Fibroblast of skin of left biceps (primary cell): ENCODE measurements at places on chromosomes 13 and 19.

DNA sequence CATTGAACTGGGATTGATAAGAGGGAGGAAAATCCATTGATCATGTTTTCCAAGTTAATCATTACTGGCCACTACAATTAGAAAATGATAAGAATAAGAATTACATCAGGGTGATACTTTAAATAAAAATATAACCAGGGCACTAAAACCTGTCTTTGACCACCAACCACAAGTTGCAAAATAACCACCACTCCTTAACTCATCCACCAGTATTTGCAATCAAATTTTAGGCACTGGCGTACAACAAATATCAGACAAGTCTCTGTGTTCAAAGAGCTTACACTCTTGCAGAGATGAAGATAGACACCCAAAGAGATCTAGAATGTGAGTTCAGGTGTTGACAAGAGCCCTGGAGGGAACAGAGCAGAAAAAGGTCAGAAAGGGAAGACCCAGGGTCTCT, 514 bp downstream of the CEACAM3 start:
- no peak for DNase-seq

DNA sequence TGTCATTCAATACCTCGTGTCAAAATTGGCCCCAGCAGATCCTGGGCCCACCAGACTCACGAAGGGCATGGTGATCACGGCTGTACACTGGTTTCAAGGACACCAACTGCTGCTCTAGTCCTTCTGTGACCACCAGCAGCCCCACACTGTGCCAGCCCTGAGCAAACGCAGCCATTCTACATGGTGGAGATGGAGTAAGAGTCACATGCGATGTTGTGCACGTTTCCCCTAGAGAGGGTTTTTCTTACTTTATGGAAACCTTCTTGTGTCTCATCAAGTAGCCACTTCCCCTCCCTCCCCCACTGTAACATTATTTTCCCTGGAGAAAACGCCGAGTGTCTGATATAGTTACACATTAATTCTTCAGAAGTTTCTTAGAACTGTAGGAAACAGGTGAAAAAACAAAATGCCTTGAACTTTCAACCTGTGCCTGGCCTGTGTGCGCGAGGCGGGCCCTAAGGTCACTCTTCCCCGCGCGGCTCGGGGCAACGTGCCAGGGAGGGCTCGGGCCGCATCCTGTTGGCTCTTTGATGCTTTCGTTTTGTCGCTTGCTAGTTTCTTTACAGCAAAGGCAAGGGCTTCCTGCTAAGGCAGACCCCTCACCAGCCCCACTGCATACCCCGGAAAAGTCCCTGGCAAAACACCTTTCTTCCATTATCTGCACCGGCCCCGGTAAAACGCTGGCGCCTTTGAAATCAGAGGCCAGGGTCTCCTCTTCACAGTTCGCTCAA, 44.6 kb downstream of the GGACT start:
- no peak for DNase-seq

DNA sequence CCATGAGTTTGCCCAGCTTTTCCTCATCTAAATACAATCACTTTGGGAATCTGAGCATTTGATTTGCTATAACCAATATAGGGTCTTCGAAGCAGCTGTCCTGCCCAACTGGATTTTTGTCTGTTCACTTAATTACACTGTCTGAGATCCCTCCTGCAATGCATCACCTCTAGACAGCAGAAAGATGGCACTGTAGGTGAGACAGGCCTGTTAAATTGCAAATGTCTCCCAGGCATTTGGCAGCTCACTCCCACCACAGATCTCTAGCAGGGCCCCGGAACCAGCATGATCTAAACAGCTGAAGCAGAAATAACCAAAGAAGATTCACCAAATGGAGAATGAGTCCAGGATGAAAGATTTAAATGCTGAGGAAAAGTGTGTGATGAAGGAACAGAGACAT, 41.9 kb upstream of the SERPINE3 start:
- DNase-seq = no peak

DNA sequence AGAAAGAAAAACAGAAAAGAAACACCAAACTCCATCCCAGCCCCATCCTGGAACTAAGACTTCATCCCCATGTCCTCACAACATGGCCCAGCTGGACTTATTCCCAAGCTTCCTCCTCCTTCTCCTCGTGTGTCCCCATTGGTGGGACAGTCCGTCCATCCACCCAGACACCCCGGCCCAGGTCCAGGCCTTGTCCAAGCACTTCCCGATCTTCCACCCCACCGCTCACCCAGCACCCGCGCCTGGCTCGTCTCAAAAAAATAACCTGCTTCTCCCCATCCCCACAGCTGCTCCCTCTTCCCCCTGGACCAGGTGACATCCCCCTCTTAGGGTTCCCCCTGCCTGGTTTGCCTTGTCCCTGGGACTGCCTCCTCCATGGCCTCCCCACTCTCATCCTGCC, 1.4 kb upstream of the FCER2 start:
- DNase-seq = no peak

DNA sequence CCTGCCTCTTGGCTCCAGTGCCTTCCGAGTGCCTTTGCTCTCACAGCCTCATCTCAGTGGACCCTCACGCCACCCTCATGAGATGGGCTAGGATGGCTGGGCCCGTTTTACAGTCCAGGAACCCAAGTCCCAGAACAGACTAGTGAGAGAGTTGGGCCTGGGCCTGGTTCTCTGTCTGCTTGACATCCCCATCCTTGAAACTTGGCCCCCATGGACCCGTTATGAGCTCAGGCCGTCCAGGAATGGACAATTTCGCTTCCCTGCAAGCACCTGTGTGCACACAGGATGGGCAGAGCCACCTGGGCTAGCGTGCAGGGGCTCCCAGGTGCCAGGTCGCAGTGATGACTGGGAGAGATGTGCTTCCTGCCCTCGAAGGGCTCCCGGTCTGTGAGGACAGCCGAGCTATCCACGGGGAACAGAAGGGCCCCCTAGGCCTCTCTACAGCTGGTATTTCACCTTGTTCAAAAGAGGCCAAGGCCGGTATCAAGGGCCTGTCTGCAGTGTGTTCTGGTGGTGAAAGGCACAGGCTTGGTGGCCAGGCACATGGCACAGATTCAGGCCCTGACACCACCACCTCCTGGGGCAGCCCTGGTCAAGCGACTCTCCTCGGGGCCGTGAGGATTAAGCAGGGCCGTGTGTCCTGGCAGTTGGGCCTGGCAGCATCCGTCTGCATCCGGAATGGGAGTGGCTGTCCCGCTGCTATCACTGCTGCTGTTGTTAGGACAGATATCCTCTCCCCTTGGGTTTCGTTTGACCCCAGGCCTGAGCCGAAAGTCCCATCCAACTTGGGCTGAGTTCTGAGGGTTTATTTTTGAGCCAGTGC, 38.9 kb downstream of the CAPN12 start:
- DNase-seq = no peak

GRCh38 chr13:51541809-51542258, 42.4 kb upstream of the WDFY2 start:
- no peak for DNase-seq
